Mammary epithelial cell (primary cell): ENCODE measurements at places on chromosomes 1 and 21.

GRCh38 chr1:156894711-156895454 is 1.4 kb downstream of the PEAR1 start:
- no peak for DNase-seq

DNA sequence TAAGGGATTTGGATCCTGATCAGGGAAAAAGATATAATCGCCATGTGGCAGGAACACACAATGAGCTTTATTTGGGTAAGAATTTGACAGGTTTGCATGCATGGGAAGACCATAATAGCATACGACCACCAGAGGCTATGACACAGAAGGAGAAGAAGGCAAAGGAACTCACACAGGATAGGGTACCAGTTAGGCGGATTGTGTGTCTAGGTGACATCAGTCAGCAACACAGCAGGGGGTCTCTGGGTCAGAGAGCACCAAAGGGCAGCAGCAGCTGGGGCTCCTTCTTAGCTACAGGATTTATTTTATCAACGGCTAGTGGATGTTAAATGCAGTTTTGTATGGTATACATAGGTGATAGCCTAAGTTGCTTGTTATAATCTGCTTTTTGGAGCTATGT is 551.3 kb downstream of the KCNT2 start:
- no peak for DNase-seq

DNA sequence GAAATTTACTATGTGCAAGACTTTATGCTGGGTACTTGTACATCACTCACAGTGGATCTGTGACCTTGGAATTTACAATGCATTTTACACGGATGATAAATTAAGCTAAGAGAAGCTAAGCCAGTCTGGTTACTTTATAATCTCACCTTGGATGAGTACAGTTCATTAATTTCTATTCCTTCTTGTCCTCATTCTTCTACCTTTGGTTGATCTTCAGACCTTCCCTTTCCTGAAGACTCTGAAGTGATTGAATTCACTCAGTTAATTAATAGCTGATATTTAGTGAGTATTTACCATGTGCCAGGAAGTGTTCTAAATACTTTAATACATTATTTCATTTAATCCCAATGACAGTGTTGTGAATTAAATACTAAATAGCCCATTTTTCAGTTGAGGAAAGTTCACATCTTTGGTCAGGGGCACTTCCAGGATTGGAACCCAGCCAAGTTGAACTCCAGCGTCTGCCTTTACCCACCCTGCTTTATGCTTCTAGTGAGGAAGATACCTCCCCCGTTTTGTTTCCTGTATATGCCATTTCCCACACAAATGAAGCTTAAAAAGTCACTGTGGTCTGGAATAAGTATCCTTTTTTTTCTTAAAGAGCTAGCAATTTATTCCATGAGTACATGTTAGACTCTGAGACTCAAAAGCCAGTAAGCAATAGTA is 146.6 kb downstream of the TLR5 start:
- no peak for DNase-seq

GRCh38 chr1:64917328-64917861 is 49.0 kb downstream of the JAK1 start:
- DNase-seq, result peak; percentile 78

DNA sequence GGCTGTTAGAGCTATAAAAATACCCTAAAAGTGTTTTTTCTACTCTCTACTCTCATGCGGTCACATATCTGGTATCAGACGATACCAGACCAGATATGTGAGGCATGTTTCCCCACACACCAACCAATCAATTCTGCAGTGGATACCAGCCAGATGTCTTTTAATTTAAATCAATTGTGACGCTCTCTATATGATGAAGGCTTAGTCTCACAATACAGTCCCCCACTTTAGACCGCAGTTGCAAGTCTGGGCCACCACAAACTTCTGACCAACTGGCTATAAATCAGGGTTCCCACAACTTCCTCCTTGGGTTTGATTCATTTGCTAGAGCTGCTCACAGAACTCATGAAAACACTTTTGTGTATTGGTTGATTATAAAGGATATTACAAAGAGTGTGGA is 586.1 kb upstream of the ZP4 start:
- DNase-seq, result no peak

GRCh38 chr1:88780485-88780884 is 96.4 kb downstream of the PKN2 start:
- DNase-seq, result no peak
